ENCODE measurements at places on chromosomes 4 and X. TPM values are rescaled to one million over a fixed set of nuclear protein-coding genes. Genes with fewer than 3 reads are reported as not detected.

Gene DNAAF6
- not detected for total RNA-seq

Gene FRAS1
- 3.6 TPM for total RNA-seq

Gene SHROOM4
- total RNA-seq, result 58.7 TPM

Gene FGB
- total RNA-seq, result not detected

Gene CD38
- total RNA-seq, result not detected

Gene SPANXN3
- not detected for total RNA-seq

Gene RTL5
- total RNA-seq, result 2.1 TPM

Gene SPACA5
- total RNA-seq, result not detected

Gene GTPBP6
- 63.5 TPM for total RNA-seq

Gene APELA
- not detected for total RNA-seq

All from endothelial cell of umbilical vein (primary cell).